T follicular helper cell (primary cell): ENCODE measurements at places on chromosomes 5 and 9.

DNA sequence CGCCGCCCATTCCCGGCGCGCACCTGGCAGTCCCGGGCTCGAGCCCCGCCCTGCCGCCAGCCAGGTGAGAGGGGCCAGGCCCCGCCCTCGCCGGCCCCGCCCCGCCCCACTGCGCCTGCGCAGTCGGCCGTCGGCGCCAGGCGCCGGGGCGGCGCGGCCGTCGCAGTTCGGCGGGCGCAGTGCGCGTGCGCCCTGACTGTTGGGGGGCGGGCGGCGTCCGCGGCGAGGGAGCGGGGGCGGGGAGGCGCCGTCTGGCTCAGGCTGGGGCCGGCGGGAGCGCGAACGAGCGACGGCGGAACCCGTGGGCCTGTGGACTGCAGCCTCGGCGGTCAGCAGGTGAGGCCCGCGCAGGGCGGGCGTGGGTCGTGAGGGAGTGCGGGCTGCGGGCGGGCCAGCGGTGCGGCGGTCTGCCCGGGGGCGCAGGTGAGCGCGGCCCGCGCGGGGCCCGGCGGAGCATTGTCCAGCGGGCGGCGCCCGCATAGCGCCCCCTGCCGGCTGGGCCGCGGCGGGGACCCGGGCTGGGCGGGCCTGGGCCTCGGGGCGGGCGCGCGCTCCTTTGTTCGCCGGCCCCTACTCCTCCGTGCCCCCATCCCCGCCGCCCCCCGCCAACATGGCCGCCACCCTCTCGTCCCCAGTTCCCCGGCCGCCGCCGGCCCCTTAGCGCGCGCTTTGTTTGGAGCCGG, at the start of gene SPIN1:
Gene SPIN1 (plus strand): TSS at position 242 of the 683 bp plus-strand sequence. CDS start 38,096 bp downstream, outside the sequence.
- DNase-seq = peak; percentile 78

DNA sequence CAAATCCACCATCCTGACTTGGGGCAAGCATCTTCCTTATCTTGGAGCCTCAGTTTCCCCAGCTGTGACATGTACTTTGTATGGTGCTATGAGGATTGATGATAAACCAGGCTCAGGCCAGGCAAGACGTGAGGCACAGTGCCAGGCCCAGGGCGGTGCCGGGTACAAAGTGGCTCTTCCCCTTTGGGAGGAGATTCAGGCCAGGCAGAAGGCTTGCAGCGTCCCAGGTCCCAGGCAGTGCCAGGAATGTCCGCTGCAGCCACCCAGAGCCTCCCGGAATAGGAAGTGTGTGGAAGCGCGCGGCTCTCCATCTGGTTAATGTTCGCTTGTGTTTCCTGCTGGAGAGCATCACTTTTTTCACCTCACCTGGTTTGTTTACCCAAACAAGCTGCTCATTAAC, 12.6 kb upstream of the DENND1A start:
- DNase-seq = no peak

DNA sequence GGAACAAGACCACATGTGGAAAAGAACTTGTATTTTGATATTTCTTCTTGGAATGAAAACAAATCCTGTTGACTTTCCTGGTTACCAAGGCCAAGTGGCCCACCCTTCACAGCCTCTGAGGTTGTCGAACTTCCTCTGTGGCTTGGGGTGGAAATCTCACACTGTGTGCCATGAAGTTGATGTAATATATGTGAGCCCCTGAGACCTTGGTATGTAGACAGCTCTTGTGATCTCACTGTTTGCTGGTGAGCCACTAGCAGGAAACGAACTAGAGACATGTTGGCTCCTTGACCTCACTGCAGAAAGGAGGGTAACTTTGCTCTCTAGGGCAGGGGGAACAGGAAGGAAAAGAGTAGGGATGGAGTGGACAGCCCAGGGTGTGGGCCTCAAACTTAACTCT, 159.4 kb downstream of the ARHGAP26 start:
- DNase-seq = no peak

- DNase-seq = no peak
Observed at GRCh38 chr5:157188270-157188669, 7.6 kb downstream of the ITK start.

GRCh38 chr5:158155067-158155466, 296.1 kb upstream of the CLINT1 start:
- no peak for DNase-seq
